ENCODE measurements at places on chromosomes 16 and 17.

DNA sequence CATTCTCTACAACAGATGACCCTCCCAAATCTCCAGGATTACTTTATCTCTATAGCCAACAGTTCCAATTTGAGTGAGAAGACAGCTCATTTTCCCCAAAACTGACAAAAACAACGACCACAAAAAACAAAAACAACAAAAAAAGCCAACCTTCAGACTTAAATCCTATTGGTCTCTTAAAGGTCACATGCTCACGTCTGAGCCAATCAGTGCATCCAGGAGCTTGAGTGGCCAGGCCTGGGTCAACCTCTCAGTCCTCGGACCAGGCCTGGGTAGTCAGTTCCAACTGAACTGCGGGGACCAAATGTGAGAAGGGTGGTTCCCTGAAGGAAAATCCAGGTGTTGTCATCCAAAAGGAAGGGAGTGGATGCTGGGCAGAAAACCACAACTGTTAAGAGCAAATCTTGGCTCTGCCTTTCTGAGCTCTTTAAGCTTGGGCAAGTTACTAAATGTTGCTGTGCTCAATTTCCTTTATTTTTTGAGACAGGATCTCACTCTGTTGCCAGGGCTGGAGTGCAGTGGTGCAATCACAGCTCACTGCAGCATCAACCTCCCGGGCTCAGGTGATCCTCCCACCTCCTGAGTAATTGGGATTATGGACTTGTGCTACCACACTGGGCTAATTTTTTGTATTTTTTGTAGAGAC is 43.0 kb upstream of the MSI2 start:
- DNase-seq, result no peak

GRCh38 chr17:71959154-71959553 is 161.7 kb upstream of the SOX9 start:
- no peak for DNase-seq

GRCh38 chr16:27314161-27314723 is 468 bp downstream of the IL4R start:
- peak; percentile 89 for DNase-seq

DNA sequence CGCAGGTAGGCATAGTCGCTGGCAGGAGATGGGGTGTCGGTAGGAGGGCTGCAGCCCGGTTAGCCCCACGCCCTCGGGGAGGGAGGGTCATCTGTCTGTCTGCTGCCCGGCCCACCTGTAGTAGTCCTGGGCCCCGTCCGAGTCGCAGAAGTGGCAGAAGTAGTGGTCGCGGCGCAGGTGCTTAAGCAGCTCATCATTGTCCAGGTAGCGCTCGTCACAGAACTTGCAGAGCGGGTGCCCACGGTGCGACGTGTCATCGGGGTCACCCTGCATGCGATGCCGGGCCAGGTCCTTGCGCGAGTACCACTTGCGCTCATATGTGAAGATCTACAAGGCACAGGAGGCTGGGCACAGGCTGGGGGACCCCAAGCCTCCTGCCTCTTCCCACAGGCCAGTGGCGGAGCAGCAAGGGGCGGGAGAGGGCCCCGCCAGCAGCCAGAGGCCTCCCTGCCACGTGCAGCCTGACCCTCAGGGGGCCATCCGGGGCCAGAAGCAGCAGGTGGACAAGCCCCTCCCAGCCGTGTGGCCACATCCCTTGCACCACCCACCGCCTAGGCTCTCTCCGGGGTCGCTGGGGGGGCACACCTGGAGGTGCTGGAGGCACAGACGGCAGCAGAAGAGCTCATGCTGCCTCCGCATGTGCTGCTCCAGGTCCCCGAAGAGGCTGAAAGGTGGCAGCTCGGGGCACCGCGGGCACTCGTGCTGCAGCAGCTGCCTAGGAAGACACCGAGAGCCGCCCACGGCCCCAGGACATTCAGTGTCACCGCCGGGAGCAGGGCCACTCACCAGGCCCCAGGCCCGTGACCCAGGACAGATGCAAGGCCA is 7.0 kb downstream of the ZNF598 start:
- no peak for DNase-seq

DNA sequence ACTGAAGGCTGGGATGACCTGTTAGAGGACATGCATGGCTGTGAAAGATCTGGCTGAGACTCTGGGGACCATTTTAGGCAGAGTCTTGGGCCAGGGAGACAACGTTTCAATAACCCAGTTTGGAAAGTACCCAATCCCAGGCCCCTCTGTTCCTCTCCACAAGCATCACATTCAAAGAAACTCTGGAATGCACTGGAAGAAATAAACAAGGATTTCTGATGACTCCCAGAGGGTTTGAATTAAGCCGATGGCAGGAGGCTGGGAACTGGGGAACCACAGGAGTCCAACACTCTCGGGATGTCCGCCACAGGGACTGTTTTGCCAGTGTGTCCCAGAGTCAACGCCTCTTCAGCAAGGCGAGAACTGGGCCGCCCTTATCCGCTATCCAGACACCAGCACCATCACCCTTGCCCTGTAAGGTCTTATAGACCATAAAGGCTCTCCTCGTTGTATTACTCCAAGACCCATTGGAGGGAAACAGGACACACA is 3.3 kb downstream of the PMP22 start:
- no peak for DNase-seq

DNA sequence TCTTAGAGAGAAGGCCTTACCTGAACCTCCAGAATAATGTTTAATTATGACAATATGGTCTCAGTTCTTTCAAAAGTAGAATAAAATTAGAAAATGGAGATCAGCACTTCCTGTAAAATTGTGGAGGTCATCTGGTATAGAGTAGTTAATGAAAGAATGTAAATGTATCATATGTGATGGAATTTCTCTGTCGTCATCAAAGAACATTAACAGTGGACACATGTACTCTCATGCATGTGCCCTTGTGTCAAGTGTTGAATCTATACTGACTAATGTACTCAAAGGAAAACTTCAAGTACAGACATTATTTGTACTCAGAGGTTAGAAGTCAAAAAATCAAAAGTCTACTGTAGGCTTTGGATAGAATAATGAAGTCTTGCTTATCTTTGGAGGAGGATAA is 129.2 kb upstream of the MYOCD start:
- no peak for DNase-seq

DNA sequence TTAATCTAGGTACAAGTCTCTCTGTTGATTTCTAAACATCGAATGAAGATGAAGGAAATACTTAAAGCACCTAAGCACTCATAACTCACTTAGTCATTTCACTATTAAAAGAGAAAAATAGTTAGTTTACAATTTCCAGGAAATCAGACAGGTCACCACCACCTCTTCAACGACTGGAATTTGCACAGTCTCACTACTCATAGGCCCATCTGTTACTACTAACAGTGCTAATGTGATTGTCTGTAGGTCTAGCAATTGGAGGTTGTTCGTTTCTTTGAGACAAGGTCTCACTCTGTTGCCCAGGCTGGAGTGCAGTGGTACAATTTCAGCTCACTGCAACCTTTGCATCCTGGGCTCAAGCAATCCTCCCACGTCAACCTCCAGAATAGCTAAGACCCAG is 444.6 kb downstream of the MAF start:
- DNase-seq, result no peak

DNA sequence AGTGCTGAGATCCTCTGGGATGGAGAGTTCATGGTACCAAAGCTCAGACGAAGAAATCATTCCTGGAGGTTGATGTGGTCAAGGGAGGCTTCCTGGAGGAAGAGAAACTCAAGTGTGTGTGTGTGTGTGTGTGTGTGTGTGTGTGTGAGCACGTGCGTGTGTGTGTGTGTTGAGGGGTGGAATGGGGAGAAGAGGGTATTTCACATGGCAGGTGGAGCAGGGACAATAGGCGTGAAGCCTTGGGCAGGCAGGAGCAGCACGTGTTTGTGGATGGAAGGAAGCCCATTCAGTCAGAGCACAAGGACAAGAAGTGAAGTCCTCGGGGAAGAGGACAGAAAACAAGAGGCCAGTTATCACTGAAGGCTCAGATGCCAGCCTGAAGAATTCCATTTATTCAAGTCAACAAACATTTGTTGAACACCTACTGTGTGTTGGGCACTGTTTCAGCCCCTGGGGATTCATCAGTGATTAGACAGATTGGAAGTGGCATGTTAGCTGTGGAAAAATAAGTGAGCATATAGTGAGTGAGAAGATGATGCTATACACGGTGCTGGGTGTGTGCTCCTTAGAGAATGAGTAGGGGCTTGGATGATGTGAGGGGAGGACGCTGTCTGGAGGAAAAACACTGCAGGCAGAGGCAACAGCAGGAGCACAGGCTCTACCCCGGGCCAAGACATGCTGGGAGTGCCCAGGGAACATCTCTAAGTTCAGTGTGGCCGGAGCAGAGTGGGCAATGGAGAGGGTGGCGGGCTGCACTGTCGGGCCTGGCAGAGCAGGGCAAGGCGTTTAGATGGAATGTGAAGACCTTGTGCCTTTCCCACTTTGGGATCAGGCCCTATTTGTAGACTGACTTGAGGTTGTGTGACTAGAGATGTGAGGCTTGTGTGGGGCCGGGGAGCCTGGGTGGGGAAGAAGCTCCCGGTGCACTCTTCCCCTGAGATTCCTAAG is 267.1 kb downstream of the CBLN1 start:
- DNase-seq, result no peak

GRCh38 chr17:42989726-42990652 is 8.2 kb upstream of the RPL27 start:
- DNase-seq, result no peak

DNA sequence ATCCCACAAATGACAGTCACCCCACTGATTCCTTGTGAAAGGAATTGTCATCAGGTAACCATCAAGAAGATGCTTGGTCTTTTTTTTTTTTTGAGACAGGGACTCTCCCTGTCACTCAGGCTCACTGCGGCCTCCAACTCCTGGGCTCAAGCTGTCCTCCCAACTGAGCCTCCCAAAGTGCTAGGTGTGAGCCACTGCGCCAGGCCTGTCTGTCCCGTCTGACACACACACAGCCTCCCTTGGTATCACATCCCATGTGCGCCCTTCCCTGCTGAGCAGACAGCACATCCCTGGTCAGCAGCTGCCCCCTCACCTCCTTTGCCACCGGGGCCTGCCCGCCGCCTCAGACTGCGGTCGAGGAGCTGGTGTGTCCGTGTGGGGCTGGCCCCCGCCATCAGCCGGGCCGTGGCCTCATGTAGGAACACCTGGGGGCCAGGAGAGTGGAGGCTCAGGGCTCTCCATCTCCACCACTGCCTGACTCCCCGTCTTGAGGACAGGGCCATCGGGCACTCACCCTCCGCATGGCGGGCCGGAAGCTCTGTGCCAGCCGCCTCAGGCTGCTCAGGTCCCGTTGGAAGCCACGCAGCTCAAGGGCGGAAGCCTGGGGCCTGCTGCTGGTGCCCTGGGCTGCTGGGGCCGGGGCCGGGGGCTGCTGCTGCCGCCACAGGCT is 23.6 kb downstream of the SREBF1 start:
- no peak for DNase-seq

DNA sequence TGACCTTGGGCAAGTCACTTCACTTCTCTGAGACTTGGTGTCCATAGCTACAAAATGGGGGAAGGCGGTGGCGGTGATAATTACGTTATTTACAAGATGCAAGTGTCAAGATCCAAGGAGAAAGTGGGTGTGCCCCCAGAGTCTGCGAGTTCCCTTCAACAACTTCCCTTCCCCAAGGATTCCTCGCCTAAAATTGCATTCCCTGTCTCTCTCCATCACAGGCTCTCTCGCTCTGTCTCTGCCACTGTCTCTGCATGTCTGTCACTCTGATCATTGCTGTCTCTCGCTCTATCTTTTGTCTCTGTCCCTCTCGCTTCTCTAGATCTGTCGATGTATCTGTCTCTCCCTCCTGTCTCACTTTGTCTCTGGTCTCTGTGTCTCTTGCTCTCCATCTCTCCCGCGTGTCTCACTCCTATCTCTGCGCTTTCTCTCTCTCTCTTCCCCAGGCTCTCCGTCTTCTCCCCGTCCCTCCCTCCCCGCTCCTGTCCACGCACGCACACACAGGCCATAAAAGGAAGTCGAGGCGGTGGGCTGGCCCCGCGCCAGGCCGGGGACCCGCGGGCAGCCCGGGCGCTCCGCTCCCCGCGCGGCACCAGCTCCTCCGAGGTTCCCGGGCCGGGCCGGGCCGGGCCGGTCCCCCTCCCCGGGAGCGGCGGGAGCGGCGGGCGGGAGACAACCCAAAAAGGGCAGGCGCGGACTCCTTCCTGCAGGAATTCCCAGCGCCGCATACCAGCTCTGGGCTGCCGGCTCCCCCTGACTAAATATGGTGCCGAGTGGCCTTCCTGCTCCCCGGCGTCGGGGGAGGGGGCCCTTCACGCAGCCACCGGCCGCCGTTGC is 1.1 kb upstream of the MYH11 start:
- DNase-seq, result no peak

Data from activated CD4-positive, alpha-beta T cell treated with anti-CD3 and anti-CD28 coated beads, Interleukin-2, amount 10 ng/mL, durations not matched to agents 24 days and 14 days (primary cell).